ENCODE measurements at places on chromosomes 5 and 9.

- no peak for DNase-seq
Measured at GRCh38 chr5:161700065-161700464, 14.5 kb downstream of the GABRA6 start.

DNA sequence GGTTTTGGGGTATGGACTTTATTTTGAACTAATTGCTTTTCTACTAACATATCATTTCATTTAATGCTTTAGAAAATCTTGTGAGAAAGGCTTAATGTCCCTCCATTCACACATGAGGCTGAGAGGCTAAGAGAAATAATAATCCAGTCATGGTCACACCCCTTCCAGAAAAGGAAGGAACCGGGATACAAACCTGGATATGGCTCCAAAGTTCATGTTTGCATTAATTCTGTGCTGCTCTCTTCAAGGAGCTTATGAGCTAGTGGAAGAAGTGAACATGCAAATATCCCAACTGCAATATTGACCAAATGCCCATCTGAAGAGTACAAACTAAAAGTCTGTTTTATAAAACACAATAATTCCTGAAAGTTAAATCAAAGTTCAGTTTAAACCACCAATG lies 732.1 kb upstream of the RIOK2 start:
- DNase-seq: no peak

GRCh38 chr9:1877951-1878350 lies 137.2 kb upstream of the SMARCA2 start:
- DNase-seq: no peak

DNA sequence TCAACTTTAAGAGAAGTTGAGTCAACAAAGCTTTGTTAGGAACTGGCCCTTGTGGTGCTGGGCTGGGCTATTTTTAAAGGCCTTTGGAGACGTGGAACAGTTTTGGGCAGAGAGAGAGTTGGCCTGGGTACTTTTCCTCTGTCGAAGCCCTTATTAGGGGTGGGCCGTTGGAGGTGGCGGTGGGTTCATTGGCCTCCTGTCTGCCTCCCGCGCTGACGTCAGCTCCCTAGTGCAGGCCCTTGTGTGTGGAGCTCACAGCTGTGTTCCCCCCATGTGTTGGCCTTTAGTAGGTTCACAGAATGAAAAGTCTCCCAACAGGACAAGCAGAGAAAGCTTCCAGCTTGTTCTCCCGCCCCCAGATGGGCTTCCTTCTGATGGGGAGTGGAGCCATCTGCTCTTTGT lies 2.7 kb downstream of the NCS1 start:
- DNase-seq: no peak

- DNase-seq: no peak
Measured at GRCh38 chr5:56090793-56091460, 96.2 kb upstream of the IL6ST start.

DNA sequence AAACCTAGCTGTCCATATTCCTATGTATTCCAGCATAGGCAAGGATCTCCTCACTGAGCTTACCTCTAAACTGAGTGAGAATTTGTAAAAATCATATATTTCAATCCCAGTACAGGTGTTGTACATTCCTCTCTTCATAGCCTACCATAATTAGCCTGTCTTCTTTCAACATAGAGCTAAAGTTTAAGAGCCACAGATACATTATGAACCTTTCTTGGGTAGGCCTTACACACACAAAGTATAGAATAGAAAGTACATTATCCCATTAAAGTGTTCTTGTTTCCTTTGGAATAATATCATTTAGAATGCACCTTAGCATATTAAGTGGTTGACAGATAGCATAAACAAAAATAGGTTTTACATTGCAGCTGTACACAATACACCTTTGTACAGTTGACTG lies 282.1 kb upstream of the TMEM161B start:
- no peak for DNase-seq

- DNase-seq: no peak
Measured at GRCh38 chr9:10604927-10605326, 7.9 kb downstream of the PTPRD start.

DNA sequence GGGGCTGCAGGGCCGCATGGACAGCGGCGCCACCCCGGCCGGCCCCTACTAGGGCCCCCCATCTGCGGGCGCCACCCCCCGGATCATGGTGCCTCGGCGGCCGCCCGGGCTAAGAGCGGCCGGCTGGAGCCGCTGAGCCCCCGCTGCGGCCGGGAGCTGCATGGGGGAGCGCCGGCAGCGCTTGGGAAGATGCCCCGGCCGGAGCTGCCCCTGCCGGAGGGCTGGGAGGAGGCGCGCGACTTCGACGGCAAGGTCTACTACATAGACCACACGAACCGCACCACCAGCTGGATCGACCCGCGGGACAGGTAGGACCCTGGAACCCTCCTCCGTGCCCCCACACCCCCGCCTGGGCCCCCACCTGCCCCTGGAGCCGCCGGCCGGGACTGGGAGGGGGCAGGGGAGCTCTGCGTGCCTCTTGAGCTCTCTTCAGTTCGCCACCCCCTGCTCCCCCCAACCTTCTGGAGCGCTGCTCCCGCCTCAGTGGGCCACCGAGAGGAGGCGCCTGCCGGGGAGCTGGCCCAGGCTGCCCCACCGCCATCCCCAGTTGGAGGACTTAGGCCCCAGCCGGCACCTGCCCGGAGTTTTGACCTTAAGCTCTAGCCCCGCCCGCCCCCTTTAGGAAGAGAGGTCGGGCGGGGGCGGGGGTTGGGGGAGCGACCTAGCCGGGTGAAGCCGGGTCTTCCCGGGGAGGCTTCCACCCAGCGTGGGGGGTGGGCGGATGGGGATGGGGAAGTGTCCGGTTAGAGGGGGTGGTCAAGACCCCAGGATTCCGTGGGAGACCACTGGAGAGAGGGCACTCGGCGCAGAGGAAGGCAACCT lies 730 bp downstream of the WWC1 start:
- no peak for DNase-seq

- no peak for DNase-seq
Measured at GRCh38 chr9:6907772-6908381, 150.1 kb downstream of the KDM4C start.
